ENCODE measurements at places on chromosomes 7 and 10.
A peak's percentile ranks its signal among the peaks of the same experiment; 100 is the strongest.

- peak; percentile 10 for DNase-seq
Observed at GRCh38 chr10:13271552-13272163, 28.2 kb downstream of the PHYH start.

DNA sequence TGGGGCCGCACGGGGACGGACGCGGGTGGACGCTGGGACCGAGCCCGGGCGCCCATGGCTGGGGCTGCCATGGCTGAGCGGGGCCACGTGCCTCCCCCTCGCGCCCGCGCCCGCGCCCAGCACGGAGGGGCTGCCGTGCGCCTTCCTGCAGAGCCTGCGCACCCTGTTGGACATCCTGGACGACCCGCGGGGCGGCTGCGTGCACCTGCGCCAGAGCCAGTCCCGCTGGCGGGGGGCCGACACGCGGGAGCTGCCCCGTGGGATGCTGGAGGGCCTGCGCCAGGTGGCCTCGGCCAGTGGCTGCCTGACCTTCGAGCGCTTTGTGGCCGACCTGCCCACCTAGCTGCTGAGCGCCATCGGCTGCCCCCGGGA lies 72.5 kb upstream of the KCTD7 start:
- no peak for DNase-seq

DNA sequence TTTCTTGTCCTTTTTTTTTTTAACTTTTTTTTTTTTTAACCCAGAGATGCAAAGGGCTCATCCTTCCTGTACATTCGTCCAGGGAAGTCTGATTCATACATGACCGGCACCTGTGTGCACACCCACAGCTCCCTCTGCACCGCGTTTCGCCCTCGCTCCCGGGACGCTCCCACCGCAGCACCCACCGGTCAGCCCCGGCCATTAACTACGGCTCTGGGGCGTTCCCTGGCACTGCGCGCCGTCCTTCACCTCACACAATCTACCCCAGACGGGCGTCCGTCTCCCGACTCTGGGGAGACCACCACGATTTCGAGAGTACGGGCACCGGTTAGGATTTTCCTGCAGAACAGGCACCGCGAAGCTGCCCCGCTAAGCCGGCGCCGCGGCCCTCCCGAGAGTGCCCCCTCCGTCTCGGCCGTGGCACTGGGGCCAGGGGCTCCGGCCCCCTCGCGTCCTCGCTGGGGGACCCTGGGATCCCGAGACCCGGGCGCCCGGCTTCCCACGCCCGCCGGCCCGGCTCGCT lies 452 bp downstream of the ATE1 start:
- peak; percentile 1 for DNase-seq

GRCh38 chr7:1508277-1508758 lies 4.1 kb upstream of the INTS1 start:
- no peak for DNase-seq

- no peak for DNase-seq
Observed at GRCh38 chr10:113616244-113617074, 47.4 kb downstream of the NRAP start.

- peak; percentile 49 for DNase-seq
Observed at GRCh38 chr10:6200734-6201515, 1.8 kb upstream of the PFKFB3 start.

GRCh38 chr7:92586841-92587240 lies 3.3 kb downstream of the FAM133B start:
- DNase-seq: no peak

DNA sequence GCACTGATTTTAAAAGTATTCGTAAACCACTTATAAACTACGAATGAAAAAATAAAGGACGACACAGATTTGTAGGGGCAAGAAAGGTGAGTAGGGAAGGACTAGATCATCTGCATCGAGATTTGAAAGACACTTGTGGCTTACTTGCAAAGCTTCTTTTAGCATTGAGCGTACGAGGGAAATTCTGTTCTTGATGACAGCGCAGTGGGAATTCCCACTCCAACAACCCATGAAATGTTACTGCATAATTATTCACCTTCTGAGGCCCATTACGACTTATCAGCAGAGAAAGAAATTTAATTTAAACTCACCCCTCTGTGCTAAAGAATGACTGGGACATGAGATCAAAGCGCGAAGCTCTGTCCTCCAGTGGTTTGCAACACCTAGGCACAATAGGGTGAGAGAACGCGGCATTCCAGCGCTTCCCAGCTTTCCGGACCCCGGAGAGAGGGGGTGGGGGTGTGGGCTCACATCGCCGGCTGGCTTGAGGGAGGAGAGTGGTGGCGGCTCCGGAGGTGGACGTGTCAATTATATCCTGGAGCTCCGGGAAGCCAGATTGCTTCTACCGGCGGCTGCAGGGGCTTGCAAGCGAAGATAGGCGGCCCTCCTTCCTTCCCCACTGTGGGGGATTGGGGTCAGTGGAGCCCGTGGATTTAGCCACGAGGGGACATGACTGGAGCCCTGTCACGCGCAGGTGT lies 10.3 kb downstream of the SP8 start:
- DNase-seq: no peak

DNA sequence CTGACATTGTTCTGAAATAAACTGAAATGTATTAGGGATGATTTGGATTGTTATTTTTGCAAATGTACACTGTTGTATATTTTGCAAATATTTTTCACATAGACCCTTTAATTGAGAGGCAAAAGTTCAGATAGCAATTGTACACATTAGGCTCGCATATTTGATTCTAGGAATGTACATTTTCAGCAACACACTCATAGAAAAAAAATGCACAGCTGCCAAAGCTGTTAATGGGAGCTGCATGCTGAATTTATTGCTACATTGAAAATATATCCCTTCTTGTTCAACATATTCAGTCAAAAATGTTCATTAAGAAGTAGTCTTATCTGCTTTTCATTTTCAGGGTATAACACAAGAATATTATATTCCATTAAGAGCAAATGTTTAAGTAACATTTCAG lies 512.9 kb downstream of the ATRNL1 start:
- no peak for DNase-seq

DNA sequence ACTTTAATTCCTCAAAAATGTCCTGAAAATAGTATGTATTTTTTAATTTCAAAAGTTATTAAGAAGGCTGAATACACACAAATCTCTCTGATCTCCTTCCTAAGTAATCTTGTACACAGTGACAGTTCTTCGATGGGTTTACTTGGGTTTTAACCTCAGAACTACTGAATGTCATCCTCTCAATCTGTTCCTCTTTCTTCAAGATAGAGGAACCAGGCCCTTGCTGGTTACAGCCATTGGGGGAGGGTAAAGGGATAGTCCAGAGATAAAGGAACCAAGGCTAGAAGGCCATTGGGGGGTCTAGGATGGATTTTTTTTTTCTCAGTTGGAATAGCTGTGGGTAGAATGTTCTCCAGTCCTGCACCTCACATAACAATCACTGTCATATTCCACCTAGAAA lies 224.9 kb downstream of the SKIDA1 start:
- DNase-seq: no peak

DNA sequence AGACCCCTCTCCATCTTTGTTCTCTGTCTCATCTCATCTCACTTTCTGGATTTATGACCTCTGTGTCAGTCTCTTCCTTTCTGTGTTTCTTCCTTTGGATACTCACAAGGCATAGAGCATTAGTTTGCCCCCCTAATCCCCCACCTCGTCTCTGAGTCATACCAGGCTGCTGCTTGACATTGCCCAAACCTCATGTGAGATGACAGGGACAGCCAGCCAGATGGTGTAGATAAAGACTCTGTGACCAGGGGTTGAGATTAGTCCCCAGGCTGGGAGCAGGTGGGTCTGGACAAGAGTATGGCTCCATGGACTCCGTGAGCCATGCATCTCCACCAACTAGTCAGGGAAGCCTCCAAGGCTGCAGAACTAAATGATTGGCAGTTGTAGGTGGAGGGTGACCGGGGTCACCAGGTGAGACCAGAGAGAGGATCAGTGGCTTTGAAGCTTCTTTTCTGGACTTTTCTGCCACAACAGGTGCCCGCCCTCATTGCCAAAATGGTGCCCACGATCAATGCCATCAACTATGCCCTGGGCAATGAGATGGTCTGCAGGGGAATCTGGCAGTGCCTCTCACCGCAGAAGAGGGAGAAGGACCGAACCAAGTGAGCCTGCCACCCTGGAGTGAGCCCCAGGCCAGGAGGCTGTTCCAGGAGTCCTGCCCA lies 13.3 kb downstream of the RGR start:
- DNase-seq: no peak

- DNase-seq: no peak
Observed at GRCh38 chr10:128373071-128373749, 247.0 kb upstream of the MKI67 start.

DNA sequence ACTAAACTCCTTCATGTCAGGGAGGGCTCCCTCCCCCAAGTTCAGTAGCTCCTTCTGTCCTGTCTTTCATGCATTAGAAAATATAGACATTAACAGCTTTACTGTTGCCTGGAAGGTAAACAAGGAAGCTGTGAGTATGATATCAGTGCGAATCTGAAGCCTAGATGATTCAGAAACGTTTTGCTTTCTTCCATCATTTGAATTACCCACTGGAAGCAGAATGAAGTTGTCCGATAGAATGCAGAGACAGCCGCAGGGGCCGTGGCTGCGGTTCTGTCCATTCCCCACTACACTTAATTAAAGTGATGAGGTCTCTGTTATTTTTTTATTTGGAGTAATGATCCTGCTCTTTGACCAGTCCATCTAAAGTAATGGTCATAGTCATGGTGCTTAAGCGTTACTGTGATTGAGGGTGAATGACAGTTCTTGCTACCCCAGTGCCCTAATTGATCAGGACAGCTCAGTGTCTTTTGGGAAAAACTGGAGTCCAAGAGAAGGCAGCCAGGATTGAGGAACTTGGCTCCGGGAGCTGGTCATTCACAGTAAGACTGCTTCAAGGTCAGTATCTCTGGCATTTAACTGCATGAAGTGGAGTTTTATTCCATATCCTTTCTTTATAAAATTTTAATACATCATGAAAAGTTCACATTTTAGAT lies 69.9 kb downstream of the PTPRE start:
- DNase-seq: no peak

GRCh38 chr10:23069019-23069815 lies 26.2 kb upstream of the MSRB2 start:
- no peak for DNase-seq

DNA sequence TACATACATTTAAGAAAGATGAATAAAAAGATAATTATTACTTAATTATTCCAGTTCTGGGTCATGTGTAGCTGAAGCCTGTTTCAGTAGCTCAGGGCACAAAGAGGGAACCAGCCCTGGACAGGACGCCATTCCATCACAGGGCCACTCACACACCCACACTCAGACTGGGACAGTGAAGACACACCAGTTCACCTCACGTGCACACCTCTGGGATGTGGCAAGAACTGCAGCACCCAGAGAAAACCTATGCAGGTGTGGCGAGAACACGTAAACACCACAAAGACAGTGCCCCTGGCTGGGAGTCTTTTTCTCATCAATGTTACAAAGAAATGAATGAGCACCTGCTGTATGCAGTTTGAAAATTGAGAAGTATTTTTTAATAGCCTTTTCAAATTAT lies 1.6 kb upstream of the IDI1 start:
- DNase-seq: no peak

GRCh38 chr7:54541669-54542625 lies at the start of gene VSTM2A:
TSS of gene VSTM2A (plus strand) at chr7:54542375. CDS start at chr7:54542731, 356 bp downstream.
- DNase-seq: no peak
